CD4-positive, alpha-beta T cell (primary cell): ENCODE measurements at places on chromosomes 2 and 18.
A peak's percentile ranks its signal among the peaks of the same experiment; 100 is the strongest.

- DNase-seq: no peak
These were observed 15.7 kb upstream of the OLA1 start for GRCh38 chr2:174263997-174264396.

GRCh38 chr18:32255570-32255969 is 65.7 kb downstream of the MEP1B start:
- DNase-seq: no peak

DNA sequence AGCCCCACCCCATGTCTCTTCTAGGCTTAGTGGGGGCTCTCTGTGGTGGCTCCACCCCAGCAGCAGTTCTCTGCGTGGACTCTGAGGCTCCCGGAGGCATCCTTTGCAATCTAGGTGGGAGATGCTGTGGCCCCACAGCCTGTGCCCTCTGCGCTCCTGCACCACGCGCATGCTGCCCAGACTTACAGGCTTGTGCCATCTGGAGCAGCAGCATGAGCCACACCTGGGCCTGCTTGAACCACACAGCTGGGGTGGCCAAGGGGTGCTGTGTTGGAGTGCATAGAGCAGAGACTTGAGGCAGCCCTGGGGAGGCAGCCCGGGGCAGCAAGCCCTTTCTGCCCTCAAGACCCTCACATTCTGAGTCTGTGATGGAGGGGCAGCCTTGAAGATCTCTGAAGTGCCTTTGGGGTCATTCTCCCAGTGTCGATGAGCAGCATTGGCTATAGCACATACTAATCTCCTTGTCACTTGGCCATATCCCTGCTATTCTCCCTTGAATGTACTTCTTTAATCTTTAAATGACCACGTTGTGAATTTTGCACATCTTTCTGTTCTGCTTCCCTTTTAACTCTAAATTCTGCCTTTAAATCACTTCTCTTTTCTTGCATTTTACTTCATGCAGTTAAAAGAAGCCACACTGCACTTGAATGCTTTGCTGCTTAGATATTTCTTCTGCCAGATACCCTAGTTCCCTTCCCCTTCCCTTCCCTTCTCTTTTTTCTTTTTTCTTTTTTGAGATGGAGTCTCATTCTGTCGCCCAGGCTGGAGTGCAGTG is 62.4 kb downstream of the NCAPH start:
- no peak for DNase-seq

- no peak for DNase-seq
These were observed 248.9 kb upstream of the THUMPD2 start for GRCh38 chr2:40027968-40028367.

GRCh38 chr2:96413323-96413722 is 77.8 kb downstream of the NCAPH start:
- DNase-seq: no peak

GRCh38 chr18:23849141-23849540 is 159.9 kb downstream of the LAMA3 start:
- no peak for DNase-seq

GRCh38 chr18:22032392-22032961 is 136.9 kb upstream of the GATA6 start:
- no peak for DNase-seq

GRCh38 chr2:147512206-147512605 is 332.6 kb upstream of the ACVR2A start:
- DNase-seq: no peak

GRCh38 chr2:229734410-229734809 is 20.1 kb upstream of the DNER start:
- no peak for DNase-seq

- no peak for DNase-seq
These were observed 37.7 kb upstream of the MEX3C start for GRCh38 chr18:51235009-51235789.

GRCh38 chr2:218020966-218021535 is 18.3 kb upstream of the TNS1 start:
- DNase-seq: no peak

- DNase-seq: no peak
These were observed 47.3 kb upstream of the NDUFV2 start for GRCh38 chr18:9055185-9055584.

DNA sequence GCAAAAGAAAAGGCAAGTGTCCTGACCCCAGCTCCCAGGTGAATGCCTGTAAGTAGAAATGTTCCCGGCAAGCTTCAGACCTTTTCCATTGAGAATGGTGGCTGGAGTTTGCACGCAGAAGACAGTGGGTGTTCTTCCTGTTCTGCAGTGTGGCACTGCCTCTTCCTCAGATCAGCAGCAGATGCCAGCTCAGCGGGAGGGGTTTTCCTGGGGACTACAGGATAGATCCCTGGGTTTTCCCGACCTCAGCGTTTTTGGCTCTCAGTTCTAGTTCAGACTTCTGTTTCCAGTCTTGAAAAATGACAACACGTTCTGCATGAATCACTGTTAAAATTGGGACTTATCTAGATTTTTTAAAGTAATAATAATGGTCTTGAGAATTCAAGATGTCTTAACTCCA is 39.2 kb downstream of the GRHL1 start:
- no peak for DNase-seq

DNA sequence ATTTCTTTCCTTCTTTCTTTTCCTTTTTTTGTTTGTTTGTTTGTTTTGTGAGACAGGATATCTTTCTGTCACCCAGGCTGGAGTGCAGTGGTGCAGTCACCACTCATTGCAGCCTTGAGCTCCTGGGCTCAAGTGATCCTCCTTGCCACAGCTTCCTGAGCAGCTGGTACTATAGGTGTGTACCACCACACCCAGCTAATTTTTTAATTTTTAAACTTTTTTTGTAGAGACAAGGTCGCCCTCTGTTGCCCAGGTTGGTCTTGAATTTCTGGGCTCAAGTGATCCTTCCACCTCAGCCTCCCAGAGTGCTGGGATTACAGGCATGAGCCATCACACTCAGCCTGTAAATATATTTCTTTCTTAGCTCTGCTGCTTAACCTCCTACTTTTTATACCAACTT is 83.4 kb upstream of the CYP20A1 start:
- peak; percentile 4 for DNase-seq

GRCh38 chr2:51998890-51999289 is 967.0 kb upstream of the NRXN1 start:
- no peak for DNase-seq
